ENCODE measurements at places on chromosomes 7 and 10.
A peak's percentile ranks its signal among the peaks of the same experiment; 100 is the strongest.

GRCh38 chr10:73886085-73886529 lies 11.8 kb upstream of the CAMK2G start:
- peak; percentile 77 for DNase-seq

DNA sequence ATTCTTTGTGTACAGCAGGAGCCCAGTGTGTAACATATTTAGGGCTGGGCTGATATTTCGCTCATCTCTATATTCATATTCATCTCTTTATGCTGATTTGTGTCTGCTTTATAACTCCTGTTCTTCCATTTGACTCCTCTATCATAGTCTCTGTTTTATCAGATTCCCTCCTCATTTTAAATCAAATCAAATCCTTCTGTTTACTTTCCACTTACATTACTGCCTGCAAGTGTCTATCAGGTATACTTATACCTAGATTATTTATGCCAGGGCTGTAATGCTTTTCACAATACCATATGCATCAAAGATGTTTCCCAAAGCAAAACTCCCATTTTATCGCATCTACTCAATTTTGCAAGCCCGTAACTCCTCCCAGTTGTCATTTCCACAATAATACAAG lies 990.7 kb downstream of the SORCS1 start:
- no peak for DNase-seq

DNA sequence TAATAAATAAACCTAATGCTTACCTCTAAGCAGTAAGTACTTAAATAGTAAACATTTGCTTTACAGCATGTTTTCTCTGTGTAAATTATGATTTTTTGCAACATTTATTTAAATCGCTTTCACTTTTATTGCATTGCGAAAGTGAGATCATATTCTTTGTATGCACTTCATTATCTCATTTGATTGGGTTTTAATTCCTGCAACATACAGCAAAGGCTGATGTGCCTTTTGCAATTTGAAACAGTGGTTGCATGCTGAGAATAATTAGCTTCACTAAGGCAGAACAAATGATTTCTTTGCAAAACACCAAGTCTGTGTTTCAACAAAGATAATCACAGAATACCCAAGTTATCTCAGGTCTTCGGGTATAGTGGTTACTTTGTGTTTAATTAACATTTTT lies 16.3 kb upstream of the THSD7A start:
- no peak for DNase-seq

GRCh38 chr10:6482737-6483357 lies 97.2 kb downstream of the PRKCQ start:
- DNase-seq: no peak

- no peak for DNase-seq
Measured at GRCh38 chr10:44923611-44924010, 12.5 kb downstream of the TMEM72 start.

GRCh38 chr10:129833468-129833950 lies 130.6 kb downstream of the EBF3 start:
- no peak for DNase-seq

- no peak for DNase-seq
Measured at GRCh38 chr7:128841171-128841690, 11.0 kb downstream of the FLNC start.

GRCh38 chr10:78702186-78702585 lies 366.6 kb upstream of the ZMIZ1 start:
- DNase-seq: no peak

DNA sequence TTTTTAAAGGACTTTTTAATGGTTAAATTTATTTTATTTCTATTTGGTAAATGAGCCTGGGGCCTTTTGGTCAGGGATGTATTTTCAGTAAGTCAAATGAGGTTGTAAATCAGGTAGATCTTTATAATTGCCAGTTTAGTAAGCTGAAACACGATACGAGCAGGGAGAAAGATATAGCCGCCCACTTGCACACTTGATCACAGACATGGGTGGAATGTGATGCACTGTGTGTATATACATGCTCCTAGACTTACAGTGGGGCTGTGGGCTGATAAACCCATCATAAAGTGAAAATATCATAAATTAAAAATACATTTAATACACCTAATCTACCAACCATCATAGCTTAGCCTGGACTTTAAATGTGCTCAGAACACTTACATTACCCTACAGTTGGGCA lies 119.4 kb upstream of the SAMD8 start:
- no peak for DNase-seq

DNA sequence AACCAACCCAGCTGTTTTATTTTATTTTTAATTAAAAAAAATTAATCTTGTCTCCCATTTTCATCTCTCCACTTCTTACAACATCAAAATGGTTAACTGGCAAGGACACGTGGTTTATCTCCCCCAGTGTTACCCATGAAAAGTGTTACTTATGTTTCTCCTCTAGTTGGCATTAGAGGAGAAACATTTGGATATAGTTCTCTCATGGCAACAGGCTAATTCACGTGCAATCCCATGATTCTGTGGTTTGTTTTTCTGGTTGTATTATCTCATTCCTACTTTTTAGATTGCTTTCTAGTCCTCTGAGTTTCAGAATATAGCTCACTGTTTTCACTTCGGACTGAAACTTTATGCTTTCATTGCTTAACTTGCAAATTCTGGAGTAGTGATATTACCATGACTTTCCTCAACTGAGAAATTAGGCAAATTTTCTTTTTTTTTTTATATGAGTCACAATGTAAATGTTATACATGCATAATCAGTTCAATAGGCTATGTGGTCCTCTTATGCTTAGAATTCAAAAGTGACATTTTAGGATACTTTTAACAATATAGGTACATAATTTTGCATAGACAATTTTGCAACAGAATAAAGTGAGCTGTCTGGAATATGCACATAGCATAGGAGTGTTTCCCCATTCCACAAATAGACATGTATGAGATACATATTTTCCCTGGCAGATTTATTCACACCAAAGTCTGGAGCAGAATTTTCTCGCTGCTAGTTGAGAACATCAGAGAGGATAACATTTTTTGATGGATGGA lies 43.0 kb downstream of the LHFPL3 start:
- no peak for DNase-seq

DNA sequence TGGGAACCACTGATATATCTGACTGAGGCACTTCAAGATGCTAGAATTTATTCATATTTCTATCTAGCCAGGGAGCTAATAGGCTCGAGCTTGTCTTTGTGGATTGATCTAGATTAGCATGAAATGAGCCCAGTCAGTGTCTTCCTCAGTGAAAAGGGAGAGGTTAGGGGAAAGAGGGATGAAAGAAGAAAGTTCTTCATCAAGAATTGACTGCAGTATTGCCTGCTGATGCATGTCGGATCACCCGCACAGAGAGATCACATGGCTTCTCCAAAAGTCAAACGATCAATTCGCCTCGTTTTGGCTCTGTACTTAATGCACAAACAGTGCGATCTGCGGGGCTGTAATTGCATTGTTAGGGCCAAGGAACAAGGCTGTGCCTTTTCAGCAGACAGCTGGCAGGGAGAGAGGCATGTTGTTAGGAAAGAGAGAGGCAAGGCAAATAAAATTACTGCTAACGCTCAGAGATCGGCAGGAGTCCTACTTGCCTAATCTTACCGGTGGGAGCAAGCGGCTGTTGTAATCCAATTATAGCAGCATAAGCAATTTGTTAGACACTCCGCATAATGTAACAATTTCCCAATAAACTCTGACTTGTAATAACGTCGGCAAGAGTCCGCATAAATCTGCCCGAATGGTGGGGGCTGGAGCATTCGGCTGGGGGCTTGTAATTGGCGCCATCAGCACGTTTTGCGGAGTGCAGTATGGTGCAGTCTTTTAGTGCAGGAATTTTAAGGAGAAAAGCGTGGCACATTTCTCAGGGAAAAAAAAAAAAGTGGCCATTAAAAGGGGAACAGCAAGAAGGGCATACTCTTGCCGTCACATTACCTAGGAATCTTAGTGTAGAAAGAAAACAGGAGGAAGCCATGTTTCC lies 102.1 kb downstream of the POLL start:
- no peak for DNase-seq

DNA sequence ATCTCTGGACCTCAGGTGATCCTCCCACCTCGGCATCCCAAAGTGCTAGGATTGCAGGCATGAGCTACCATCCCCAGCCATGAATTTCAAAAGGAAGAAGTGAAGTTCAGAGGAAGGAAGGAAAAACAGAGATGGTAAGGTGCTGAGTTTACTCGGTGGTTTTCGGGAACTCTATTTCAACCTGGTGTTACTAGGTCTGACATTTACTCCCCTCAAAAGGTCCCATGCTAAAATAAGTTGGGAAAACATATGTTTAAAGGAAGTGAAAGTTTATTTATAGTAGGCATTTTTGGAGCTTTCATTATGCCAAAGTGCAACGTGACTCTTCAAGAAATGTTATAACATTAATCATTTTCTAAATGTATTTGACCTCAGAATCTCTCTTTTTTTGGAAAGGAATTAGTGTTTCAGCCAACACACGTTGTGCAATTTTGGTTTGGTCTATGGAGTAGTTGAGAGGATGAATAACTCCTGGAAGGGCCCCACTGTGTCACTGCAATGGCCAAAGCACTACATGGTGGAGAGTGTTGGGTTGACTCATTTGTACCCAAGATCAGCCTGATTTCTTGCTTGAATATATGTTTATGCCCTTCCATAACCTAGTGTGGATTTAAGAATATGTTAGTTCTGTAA lies 114.7 kb upstream of the FAM171A1 start:
- DNase-seq: no peak

DNA sequence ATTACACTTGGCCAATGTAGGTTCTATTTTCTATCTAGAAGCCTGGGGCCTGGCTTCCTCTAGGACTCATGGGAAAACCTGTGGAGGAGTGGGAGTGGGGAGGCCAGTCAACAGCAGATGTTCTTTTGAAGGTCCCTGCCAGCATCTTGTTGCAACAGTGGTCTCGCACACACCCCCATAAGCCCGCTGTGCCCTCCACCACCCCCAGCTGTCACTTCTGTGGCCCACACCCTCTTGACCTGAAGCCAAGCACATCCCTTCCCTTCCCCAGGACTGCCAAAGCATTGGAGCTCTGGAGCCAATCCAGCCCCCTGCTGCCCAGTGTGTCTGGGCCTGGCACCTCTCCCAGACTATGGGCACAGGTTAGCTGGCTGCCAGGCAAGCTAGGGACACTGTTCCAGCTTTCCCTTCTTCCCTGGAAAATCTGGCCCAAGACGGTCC lies 1.9 kb upstream of the STX1A start:
- DNase-seq: no peak

DNA sequence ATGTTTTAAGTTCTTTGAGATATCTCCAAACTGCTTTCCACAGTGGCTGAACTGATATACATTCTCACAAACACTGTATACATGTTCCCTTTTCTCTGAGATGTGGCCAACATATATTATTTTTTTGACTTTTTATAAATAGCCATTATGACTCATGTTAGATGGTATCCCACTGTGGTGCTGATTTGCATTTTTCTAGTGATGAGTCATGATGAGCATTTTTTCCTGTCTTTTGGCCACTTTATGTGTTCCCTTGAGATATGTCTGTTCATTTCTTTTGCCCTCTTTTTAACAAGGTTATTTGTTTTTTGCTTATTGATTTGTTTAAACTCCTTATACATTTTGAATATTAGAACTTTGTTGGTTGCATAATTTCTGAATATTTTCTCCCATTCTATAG lies 1055.1 kb downstream of the NXPH1 start:
- DNase-seq: no peak

GRCh38 chr7:101240226-101241014 lies 2.8 kb upstream of the CLDN15 start:
- DNase-seq: no peak

GRCh38 chr10:122421054-122421625 lies 33.3 kb upstream of the ARMS2 start:
- DNase-seq: no peak

DNA sequence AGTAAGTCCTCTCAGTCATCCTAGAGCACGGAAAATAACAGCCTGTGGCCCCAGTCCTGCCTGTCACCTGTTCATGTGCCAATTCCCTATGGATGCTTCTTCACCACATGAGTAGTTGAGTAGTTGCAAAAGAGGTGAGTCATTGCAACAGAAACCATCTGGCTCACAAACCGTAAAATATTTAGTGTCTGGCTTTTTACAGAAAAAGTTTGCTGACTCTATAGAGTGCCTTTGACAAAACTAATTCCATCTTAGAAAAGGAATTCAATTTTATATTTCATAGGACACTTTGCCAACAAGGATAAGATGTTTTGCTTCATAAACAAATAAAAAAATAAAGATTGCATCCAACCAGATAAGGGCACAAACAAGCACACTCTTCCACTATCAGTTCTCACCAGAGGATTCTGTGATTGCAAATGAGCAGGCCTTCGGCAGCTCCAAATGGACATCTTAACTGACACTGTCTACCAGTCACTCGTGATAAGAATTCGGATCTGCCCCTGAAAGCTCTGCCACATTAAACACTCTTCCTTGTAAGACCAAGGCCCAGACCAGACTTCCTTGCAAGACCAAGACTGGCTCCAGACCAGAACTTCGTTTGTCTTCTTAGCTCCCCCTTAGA lies 242.7 kb upstream of the SEMA3C start:
- DNase-seq: no peak

DNA sequence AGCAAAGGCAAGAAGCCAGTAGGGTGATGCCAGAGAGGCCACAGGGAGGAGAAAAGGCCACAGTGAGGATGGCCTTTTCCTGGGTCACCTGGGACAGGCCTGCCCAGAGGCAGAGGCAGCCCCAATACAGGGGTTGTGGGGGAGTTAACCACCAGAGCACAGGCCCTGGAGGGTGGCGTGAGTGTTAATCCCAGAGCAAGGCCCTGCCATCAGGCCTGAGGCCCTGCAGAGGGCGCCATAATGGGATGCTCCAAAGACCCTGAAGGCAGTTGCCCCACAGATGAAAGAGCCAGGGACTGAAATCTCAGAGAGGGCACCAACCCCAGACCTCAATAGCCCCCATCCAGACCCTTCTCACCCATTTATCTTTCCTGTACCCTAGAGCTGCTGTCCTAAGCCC lies 23.9 kb downstream of the SLC13A4 start:
- DNase-seq: no peak

GRCh38 chr7:142383841-142384492 lies 126.1 kb upstream of the PRSS58 start:
- DNase-seq: no peak

DNA sequence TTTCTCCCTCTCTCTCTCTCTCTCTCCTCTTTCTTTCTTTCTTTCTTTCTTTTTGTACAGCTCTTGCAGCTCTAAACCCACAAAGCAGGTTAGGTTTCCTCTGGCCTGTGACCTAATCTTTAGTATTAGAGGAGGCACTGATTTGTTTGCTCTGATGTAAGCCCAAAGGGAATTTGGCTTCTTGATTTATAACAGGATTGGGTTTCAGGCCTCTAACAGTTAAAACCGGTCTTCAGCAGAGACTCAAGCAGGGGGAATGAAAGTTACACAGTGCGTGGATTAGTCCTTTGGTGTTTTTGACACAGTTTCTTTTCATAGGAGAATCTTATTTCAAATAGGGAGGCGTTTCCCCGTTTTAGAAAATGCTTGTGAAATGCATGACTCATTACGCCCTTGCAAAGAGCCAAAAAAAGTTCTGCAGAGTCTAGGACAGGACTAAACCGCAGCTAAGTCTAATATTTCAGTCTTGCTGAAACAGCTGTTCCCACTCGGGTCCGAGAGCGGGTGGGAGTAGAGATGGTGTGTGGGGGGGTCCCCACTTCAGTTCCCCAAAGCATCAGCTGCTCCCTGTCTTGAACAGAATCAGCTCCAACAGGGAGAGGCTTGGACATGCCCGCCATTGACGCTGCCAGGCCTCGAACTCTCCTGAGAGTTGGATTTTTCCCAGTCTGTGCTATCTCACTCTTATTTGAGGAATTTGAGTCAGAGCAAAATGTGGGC lies 296.5 kb upstream of the PITRM1 start:
- DNase-seq: peak; percentile 28

- DNase-seq: no peak
Measured at GRCh38 chr7:67414858-67415257, 418.2 kb downstream of the TYW1 start.

GRCh38 chr10:72735288-72735936 lies 43.5 kb downstream of the MCU start:
- DNase-seq: no peak

Data from activated T-cell treated with anti-CD3 and anti-CD28 coated beads, Interleukin-2, amount 50 U/mL, for 48 hours (primary cell).